ENCODE measurements at places on chromosomes 1 and 21.

GRCh38 chr1:163672976-163673758, 351.4 kb downstream of the NUF2 start:
- H3K36me3 ChIP-seq: no peaks in the 10 kb centered on the region
- H3K4me3 ChIP-seq: no peak overlapping the region
- peaks cover 2% of the 10 kb centered on the region for H3K27me3 ChIP-seq
- no peak overlapping the region for H3K27ac ChIP-seq

GRCh38 chr1:245153552-245154428, 995 bp upstream of the KIF26B start:
- peak overlapping the region; percentile 64 for H3K4me3 ChIP-seq
- peaks cover 69% of the 10 kb centered on the region for H3K27me3 ChIP-seq
- H3K4me1 ChIP-seq: peaks cover 23% of the 10 kb centered on the region
- H3K27ac ChIP-seq: no peak overlapping the region
- H3K36me3 ChIP-seq: no peaks in the 10 kb centered on the region

DNA sequence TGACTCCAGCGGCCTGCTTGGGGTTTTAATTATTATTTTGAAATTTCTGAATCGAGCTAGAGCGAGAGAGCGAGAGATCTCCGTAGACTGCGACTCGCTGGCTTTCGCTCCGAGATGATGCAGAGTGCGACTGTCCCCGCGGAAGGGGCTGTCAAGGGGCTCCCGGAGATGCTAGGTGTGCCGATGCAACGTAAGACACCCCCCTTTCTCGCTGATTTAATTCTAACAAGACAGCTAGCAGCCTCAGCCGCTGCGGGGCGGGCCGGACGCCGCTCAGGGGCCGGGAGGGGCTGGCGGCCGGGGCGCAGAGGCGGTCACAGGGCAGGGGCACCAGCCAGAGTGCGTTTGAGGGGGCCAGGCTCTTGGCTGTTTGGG, 339 bp downstream of the LHX4 start:
- peaks cover 78% of the 10 kb centered on the region for H3K27me3 ChIP-seq
- H3K27ac ChIP-seq: no peak overlapping the region
- peak overlapping the region; percentile 64 for H3K4me3 ChIP-seq
- no peaks in the 10 kb centered on the region for H3K36me3 ChIP-seq

DNA sequence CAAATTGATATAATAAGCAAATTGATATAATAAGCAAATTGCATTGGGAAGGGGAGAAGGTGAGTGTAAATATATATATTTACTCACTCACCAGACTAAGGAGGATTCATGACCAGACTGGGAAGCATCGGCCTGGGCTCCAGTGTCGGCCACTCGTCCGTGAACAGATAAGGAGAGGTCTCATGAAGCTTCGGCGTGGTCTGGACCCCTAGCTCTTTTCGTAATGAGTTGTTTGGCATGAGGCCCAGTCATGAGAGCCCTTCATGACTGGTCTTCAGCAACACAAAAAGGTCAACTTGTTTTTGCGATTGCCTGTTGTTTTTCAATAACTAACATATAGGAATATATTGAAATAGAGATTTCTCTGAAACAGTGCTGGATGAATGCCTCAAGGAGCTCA, 222.9 kb upstream of the KCNK2 start:
- H3K4me1 ChIP-seq: no peaks in the 10 kb centered on the region
- no peaks in the 10 kb centered on the region for H3K27me3 ChIP-seq
- no peak overlapping the region for H3K27ac ChIP-seq
- DNase-seq: no peak

- H3K36me3 ChIP-seq: peaks cover 11% of the 10 kb centered on the region
- H3K4me3 ChIP-seq: no peak overlapping the region
- no peak overlapping the region for H3K27ac ChIP-seq
- H3K27me3 ChIP-seq: no peaks in the 10 kb centered on the region
- H3K4me1 ChIP-seq: no peaks in the 10 kb centered on the region
- no peak for DNase-seq
Observed at GRCh38 chr1:70146488-70146887, 58.9 kb downstream of the LRRC40 start.

DNA sequence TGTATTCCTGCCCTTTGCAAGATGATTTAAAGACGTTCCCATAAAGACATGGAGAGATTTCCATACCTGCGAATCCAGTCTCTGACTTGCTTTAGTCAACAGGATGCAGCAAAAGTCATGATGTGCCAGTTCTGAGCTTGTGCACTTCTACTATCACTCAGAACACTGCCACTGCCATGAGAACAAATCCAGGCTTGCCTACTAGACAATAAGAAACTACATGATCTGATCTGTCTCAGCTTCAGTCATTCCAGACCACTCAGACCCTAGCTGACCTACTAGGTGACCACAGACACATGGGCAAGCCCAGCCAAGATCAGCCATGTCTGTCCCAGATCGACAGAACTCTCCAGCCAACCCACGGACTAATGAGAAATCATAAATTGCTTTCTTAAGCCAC, 219.2 kb downstream of the RRAGC start:
- H3K4me3 ChIP-seq: no peak overlapping the region
- H3K36me3 ChIP-seq: no peaks in the 10 kb centered on the region
- DNase-seq: no peak
- no peaks in the 10 kb centered on the region for H3K4me1 ChIP-seq
- H3K27ac ChIP-seq: no peak overlapping the region
- peaks cover 4% of the 10 kb centered on the region for H3K27me3 ChIP-seq

GRCh38 chr1:19655718-19656080, 9.0 kb upstream of the HTR6 start:
- no peak overlapping the region for H3K4me3 ChIP-seq
- no peak overlapping the region for H3K27ac ChIP-seq
- DNase-seq: no peak
- H3K27me3 ChIP-seq: peaks cover 3% of the 10 kb centered on the region

DNA sequence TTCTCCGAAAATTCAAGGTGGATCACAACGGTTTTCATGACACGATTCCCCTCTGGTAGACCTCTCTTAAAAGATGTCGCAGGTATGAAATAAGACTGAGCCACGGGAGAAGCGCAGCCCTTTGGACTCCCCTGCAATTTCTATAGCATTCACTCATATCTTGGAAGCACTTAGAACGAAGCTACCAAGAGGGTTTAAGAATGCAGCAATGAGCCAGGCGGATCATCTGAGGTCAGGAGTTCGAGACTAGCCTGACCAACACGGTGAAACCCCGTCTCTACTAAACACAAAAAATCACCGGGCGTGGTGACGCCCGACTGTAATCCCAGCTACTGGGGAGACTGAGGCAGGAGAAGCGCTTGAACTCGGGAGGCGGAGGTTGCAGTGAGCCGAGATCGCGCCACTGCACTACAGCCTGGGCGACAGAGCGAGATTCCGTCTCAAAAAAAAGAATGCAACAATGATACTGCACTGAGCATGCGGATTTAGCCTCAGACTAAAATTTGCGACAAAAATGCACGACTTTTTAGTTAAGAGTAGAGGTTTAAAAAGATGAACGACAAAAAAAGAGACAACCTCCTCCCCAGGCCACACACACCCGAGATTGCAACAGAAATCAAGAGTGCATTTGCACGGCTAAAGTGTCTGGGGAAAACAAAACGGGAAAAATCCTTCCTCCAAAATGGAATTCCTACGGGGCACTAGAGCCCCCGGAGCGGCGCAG, 743 bp downstream of the TOMM20 start:
- peaks cover 57% of the 10 kb centered on the region for H3K36me3 ChIP-seq
- peak overlapping the region; percentile 98 for H3K27ac ChIP-seq
- no peaks in the 10 kb centered on the region for H3K27me3 ChIP-seq
- peak overlapping the region; percentile 96 for H3K4me3 ChIP-seq
- H3K4me1 ChIP-seq: peaks cover 61% of the 10 kb centered on the region
- peak; percentile 23 for DNase-seq

GRCh38 chr1:22553991-22554522, 9.2 kb upstream of the EPHA8 start:
- H3K4me3 ChIP-seq: no peak overlapping the region
- H3K27ac ChIP-seq: no peak overlapping the region
- H3K27me3 ChIP-seq: peaks cover 51% of the 10 kb centered on the region
